ENCODE measurements at places on chromosomes 7 and 10. TPM values are rescaled to one million over a fixed set of nuclear protein-coding genes. Genes with fewer than 3 reads are reported as not detected.

Gene ZCCHC24
- 80.3 TPM for total RNA-seq

Gene AGK
- total RNA-seq: 15.4 TPM

Gene HOXA4
- total RNA-seq: not detected

Gene WNT2
- total RNA-seq: 0.12 TPM

Gene AASS
- 21.1 TPM for total RNA-seq

Gene SORCS1
- total RNA-seq: 0.09 TPM

Gene TDRD1
- 0.23 TPM for total RNA-seq

Gene LRRC18
- total RNA-seq: not detected

Gene ACTR3C
- total RNA-seq: 0.09 TPM

Gene AGBL3
- total RNA-seq: 0.58 TPM

Gene EPHA1
- not detected for total RNA-seq

Gene AZGP1
- 0.09 TPM for total RNA-seq

Gene AGAP6
- 1.6 TPM for total RNA-seq

Gene GJD4
- not detected for total RNA-seq

Gene CYP2C18
- total RNA-seq: not detected

Gene TEX47
- not detected for total RNA-seq

Gene VPS37D
- 4.1 TPM for total RNA-seq

Gene UPK3B
- total RNA-seq: 8.6 TPM

Gene GRM3
- total RNA-seq: not detected

Gene GDF10
- not detected for total RNA-seq

Gene SH2D4B
- not detected for total RNA-seq

Gene SPDYE2B
- total RNA-seq: not detected

Gene PLCE1
- 6.0 TPM for total RNA-seq

Gene NXPH1
- total RNA-seq: not detected

Gene GDF2
- total RNA-seq: not detected

Gene CFAP46
- 2.6 TPM for total RNA-seq

Gene DPYSL4
- total RNA-seq: 21.8 TPM

Gene LBX1
- under 0.01 TPM for total RNA-seq

Gene FKBP6
- total RNA-seq: not detected

Gene IFIT3
- total RNA-seq: 22.5 TPM

Gene POLR2J3
- 13.4 TPM for total RNA-seq

Gene CDHR1
- 0.26 TPM for total RNA-seq
